ENCODE measurements at places on chromosomes 4 and X. TPM values are rescaled to one million over a fixed set of nuclear protein-coding genes. Genes with fewer than 3 reads are reported as not detected.
A peak's percentile ranks its signal among the peaks of the same experiment; 100 is the strongest.

CNKSR2 gene
- 28.8 TPM for total RNA-seq

NLGN3 gene
- 19.2 TPM for total RNA-seq

- no peaks in the 10 kb centered on the region for H3K27me3 ChIP-seq
- no peak overlapping the region for H3K27ac ChIP-seq
- no peaks in the 10 kb centered on the region for H3K4me1 ChIP-seq
- no peak for DNase-seq
- no peaks in the 10 kb centered on the region for H3K36me3 ChIP-seq
- no peak overlapping the region for H3K4me3 ChIP-seq
Measured at GRCh38 chr4:31727030-31727429, 1006.9 kb downstream of the PCDH7 start.

GRCh38 chr4:35900286-35901243 lies 343.7 kb downstream of the ARAP2 start:
- H3K27ac ChIP-seq, result no peak overlapping the region
- H3K27me3 ChIP-seq, result no peaks in the 10 kb centered on the region
- DNase-seq, result no peak

DNA sequence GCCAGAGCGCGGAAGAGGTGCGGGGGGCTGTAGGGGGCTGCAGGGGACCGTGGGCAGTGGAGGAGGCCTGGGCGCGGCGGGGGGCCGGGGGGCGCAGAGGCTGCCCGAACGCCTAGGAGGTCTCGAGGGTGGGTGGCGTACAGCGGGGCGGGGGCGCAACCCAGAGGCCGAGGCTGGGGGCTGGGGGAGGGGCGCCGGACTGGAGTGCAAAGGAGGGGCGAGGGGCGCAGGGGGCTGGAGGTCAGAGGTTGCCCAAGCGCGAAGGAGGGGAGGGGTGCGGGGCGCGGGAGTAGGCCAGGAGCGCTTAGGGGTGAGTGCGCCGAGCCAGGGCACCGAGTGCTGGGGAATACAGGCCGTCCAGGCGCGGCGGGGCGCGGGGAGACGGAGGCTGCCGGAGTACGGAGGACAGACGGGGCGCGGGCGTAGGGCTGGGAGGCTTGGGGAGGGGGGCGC lies 255 bp downstream of the GYG2 start:
- DNase-seq, result no peak
- H3K4me1 ChIP-seq, result no peaks in the 10 kb centered on the region
- H3K4me3 ChIP-seq, result no peak overlapping the region
- no peak overlapping the region for H3K27ac ChIP-seq
- no peaks in the 10 kb centered on the region for H3K27me3 ChIP-seq

SRPX2 gene
- 62.4 TPM for total RNA-seq

DNA sequence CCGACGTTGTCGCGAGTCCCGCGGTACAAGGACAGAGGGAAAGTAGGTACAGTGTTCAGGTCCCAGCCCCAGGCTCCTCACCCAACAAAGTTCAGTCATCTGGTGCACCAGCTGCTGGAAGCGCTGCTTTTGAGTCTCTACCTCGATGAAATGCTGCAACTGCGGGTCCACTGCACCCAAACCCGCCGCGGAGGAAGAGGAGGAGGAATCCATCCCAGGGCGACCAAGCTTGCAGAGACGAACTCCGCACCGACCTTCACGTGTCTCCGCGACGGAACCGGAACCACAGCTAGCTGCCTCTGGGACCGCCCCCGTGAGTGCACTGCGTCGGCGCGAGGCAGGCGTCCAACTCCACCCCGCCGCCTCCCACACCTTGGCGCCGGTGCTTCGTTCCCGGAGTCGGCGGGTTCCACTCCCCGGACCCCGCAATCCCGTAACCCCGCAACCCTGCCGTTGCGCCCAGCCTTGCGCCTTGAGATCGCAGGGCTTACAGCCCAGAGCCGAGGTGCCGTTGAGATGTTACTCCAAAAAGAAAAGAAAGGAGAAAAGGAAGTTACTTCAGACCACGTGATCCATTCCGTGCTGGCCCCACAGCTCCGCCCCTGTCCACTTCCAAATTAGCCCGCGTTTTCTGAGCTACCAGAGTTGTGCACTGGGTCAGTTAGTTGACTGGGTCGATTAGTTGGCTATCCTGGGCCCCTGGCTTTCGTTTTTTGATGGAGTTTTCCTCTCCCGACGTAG lies at the start of gene TIMM8A:
Gene TIMM8A, minus strand, starts transcription at position 291 of the 741 bp plus-strand sequence. Its CDS starts 78 bp downstream, at position 213.
- no peaks in the 10 kb centered on the region for H3K27me3 ChIP-seq
- H3K4me3 ChIP-seq, result peak within 1 kb of the TSS; percentile 72
- H3K27ac ChIP-seq, result peak within 1 kb of the TSS; percentile 81
- peak; percentile 48 for DNase-seq
- no peaks in the 10 kb centered on the region for H3K4me1 ChIP-seq

ARHGAP4 gene
- 32.4 TPM for total RNA-seq

- no peak overlapping the region for H3K4me3 ChIP-seq
- H3K36me3 ChIP-seq, result peaks cover 9% of the 10 kb centered on the region
- no peak overlapping the region for H3K27ac ChIP-seq
- no peaks in the 10 kb centered on the region for H3K27me3 ChIP-seq
- no peak for DNase-seq
Measured at GRCh38 chr4:169627307-169627706, 6.9 kb downstream of the CLCN3 start.

- H3K27me3 ChIP-seq, result no peaks in the 10 kb centered on the region
- H3K4me1 ChIP-seq, result no peaks in the 10 kb centered on the region
- H3K27ac ChIP-seq, result no peak overlapping the region
- no peak for DNase-seq
Measured at GRCh38 chr4:22668702-22669101, 24.0 kb upstream of the GBA3 start.

PAGE2B gene
- total RNA-seq, result not detected

MOSPD2 gene
- 30.1 TPM for total RNA-seq

DNA sequence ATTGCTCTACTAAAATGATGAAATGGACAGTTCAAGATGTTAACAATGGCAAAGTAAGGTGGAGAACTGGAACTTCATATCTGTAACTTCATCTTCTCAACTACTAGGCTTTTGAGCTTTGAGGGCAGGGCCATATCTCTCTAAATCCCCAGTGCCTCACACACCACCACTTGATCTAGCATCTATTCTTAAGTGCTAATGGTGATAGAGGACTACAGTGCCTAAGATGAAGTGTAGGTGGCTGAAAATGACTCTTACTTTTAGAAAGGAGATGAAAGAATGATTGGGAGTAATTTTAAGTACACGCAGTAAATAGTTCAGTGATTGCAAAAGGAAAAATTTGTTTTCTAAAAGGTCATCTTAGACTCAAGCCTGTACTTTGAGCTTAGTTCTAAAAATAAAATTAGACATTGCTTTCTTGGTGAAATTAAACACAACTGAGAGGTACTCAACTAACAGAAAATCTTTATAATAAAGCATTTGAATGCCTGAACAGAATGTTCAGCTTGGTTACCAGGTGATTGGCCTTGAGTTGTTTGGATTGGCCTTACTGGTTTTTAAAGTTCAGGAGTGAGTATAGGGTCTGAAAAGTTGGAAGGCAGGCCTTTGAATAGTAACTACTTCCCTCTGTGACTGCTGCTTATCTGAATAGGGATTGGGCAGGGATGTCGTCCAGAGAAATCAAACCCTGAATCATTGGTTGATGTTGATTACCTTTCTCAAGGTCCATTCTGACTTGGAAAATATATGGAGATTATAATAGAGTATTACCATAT lies 45.4 kb downstream of the DIAPH2 start:
- no peak overlapping the region for H3K27ac ChIP-seq
- DNase-seq, result no peak
- H3K4me1 ChIP-seq, result no peaks in the 10 kb centered on the region
- no peak overlapping the region for H3K4me3 ChIP-seq
- H3K36me3 ChIP-seq, result no peaks in the 10 kb centered on the region

- no peak overlapping the region for H3K27ac ChIP-seq
- no peak for DNase-seq
- no peaks in the 10 kb centered on the region for H3K36me3 ChIP-seq
Measured at GRCh38 chr4:8525383-8526120, 54.6 kb upstream of the GPR78 start.

GRCh38 chr4:177023951-177024350 lies 231.2 kb upstream of the VEGFC start:
- no peaks in the 10 kb centered on the region for H3K4me1 ChIP-seq
- H3K27ac ChIP-seq, result no peak overlapping the region
- no peaks in the 10 kb centered on the region for H3K27me3 ChIP-seq
- no peak for DNase-seq
- H3K36me3 ChIP-seq, result no peaks in the 10 kb centered on the region

DNA sequence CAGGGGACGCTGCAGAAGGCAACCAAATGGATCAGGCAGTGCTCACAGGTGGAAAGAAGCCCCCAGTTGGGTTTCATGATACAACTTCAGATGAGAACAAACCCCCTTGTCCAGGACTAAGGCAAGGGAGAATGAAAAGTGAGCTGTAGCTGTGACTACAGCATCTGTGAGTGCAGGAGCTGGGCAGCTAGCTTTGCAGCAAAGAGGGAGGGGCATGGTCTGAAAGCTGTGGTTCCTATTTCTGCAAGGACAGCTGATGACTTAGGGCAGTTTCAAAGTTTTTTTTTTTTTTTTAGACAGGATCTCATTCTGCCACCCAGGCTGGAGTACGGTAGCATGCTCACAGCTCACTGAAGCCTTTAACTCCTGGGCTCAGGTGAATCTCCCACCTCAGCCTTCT lies 1317.4 kb upstream of the DIAPH2 start:
- no peaks in the 10 kb centered on the region for H3K36me3 ChIP-seq
- H3K4me1 ChIP-seq, result no peaks in the 10 kb centered on the region
- H3K27ac ChIP-seq, result no peak overlapping the region
- H3K27me3 ChIP-seq, result no peaks in the 10 kb centered on the region
- no peak for DNase-seq

- peaks cover 7% of the 10 kb centered on the region for H3K4me1 ChIP-seq
- peak; percentile 23 for DNase-seq
- peak overlapping the region; percentile 50 for H3K4me3 ChIP-seq
- H3K36me3 ChIP-seq, result no peaks in the 10 kb centered on the region
Measured at GRCh38 chr4:186067757-186068385, 1.1 kb upstream of the TLR3 start.

- H3K27me3 ChIP-seq, result no peaks in the 10 kb centered on the region
- no peak for DNase-seq
- no peaks in the 10 kb centered on the region for H3K36me3 ChIP-seq
- no peaks in the 10 kb centered on the region for H3K4me1 ChIP-seq
- H3K4me3 ChIP-seq, result no peak overlapping the region
- no peak overlapping the region for H3K27ac ChIP-seq
Measured at GRCh38 chr4:13763707-13764106, 136.2 kb upstream of the BOD1L1 start.

RCHY1 gene
- 18.8 TPM for total RNA-seq

- no peak for DNase-seq
- H3K27ac ChIP-seq, result no peak overlapping the region
- no peaks in the 10 kb centered on the region for H3K36me3 ChIP-seq
- no peaks in the 10 kb centered on the region for H3K4me1 ChIP-seq
Measured at GRCh38 chr4:122959441-122959840, 37.0 kb upstream of the NUDT6 start.

DNA sequence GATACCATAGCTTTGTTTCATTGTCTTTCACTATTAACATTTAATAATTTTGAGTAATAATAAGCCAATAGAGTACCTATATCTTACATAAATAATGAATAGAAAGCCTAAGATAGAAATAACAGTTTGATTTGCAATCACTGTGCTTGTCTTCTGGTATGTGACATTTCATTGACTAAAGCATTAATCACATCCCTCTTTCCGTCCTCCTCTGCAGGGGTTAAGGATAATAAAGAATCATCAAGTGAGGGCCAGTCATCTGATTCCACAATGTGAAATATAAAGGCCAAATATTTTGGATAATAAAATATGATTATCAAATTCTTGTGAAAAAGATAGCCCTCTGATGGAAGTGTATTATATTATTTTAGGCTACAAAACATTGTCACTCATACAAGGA lies 2073.4 kb downstream of the ARAP2 start:
- H3K27ac ChIP-seq, result no peak overlapping the region
- DNase-seq, result no peak
- no peaks in the 10 kb centered on the region for H3K4me1 ChIP-seq
- no peak overlapping the region for H3K4me3 ChIP-seq

DNA sequence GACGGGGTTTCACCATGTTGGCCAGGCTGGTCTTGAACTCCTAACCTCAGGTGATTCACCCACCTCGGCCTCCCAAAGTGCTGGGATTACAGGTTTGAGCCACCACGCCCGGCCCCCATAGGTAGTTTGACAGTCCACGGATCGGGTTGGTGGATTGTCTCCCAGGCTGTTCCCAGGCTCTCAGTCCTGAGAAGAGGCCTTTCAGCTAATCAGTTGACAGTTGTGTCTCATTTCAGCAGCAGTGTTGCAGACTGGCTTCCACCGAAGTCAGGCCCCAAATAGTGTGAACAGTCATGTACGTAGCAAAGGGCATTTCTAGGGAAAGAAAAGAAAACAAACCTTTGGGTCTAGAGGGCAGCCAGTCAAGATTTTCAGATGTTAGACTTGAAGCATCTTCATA lies 102.4 kb upstream of the TLR3 start:
- peak overlapping the region; percentile 52 for H3K27ac ChIP-seq
- H3K27me3 ChIP-seq, result no peaks in the 10 kb centered on the region
- H3K4me3 ChIP-seq, result no peak overlapping the region
- no peaks in the 10 kb centered on the region for H3K36me3 ChIP-seq
- H3K4me1 ChIP-seq, result no peaks in the 10 kb centered on the region
- no peak for DNase-seq

- H3K4me3 ChIP-seq, result no peak overlapping the region
- H3K36me3 ChIP-seq, result no peaks in the 10 kb centered on the region
- DNase-seq, result no peak
- H3K4me1 ChIP-seq, result no peaks in the 10 kb centered on the region
- no peaks in the 10 kb centered on the region for H3K27me3 ChIP-seq
- no peak overlapping the region for H3K27ac ChIP-seq
Measured at GRCh38 chr4:161005746-161006145, 1158.1 kb downstream of the FSTL5 start.

Data from tibial nerve (tissue), 4 donors.